NCI-H446 treated with DMSO at 0.1 percent for 48 hours (cell line): ENCODE measurements at places on chromosomes 5 and 9.

GRCh38 chr5:145510324-145510723 lies 324.8 kb downstream of the PRELID2 start:
- no peak for DNase-seq

GRCh38 chr9:108339251-108339650 lies 516.5 kb downstream of the ACTL7B start:
- no peak for DNase-seq

DNA sequence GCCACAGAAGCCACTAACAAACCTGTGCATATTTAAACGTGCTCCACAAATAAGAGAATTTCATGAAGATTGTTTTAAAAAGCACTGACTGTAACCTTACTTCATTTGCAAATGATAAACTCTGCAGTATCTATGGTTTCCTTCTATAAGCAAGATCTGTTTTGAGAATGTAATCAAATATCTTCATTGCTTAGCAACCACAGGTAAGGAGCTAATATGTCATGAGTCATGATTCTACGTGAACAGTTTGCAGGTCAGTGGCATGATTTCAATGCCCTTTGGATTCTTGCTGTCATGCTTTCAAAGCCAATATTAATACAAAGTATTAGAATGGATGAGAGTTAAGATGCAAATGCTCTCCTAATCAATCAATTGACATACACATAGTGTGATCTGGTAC lies 325.0 kb downstream of the EDIL3 start:
- no peak for DNase-seq

DNA sequence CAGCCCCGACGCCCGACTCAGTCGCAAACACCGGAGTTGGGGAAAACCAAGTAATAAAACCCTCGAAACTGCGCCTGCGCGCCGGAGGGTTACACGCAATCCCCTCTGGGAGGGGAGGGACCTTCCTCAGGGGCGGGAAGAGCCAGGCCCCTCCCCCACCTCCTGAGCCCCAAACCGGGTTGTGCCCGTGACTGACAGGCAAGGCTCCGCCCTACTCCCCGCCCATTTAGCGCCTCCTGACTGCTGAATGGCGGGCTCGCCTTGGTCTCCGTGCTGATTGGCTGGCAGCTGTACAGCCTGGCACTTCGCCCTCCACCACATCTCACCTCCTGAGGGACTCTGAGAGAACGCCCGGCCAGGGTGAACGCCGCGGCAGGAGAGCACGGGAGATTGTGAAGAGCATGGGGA lies at the start of gene PRDM9:
TSS of gene PRDM9 (plus strand) at position 332 of the 408 bp plus-strand sequence. CDS start 1,425 bp downstream, outside the sequence.
- DNase-seq = peak; percentile 91

DNA sequence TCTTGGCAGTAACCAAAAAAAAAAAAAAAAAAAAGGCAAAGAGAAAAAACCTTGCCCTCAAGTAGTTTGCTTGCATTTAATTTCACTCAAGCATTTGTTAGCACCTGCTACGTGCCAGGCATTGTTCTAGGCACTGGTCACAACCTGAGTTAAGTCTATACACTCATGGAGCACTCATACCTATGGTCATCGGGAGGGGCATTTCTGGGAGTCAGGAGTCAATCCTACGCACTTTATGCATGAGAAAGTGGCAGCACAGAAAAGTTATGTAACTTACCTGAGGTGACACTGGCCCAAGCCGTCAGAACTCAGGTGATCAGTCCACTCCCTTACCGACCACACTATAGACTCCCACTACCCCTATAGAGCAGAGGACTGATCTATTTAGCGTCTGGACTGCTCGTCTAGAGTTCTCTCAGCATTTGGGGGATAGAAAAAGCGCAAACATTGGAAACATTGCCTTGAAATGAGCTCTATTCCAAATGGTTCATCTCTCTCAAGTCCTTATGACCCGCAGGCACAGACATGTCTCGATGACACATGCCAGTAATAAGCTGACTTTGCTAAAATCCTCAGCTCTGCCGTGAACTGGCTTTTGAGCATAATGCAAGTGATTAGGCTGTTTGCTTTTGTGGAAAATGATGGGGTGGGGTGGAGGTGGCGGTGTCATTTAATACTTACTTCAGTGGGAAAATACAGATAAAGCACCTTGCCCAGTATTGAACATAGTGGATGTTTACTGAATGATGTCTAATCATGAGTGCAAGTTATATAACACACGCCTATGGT lies 160.2 kb downstream of the ARHGEF28 start:
- no peak for DNase-seq

GRCh38 chr5:140882591-140882899 lies 621 bp downstream of the PCDHA13 start:
- no peak for DNase-seq

- no peak for DNase-seq
Measured at GRCh38 chr5:158644301-158644700, 455.4 kb downstream of the EBF1 start.
